Activated CD4-positive, alpha-beta T cell treated with anti-CD3 and anti-CD28 coated beads, Interleukin-10, Interleukin-2, amounts not matched to agents 100 ng/mL and 50 ng/mL, durations not matched to agents 16 hours and 8 hours (primary cell): ENCODE measurements at places on chromosomes 7 and 10.

DNA sequence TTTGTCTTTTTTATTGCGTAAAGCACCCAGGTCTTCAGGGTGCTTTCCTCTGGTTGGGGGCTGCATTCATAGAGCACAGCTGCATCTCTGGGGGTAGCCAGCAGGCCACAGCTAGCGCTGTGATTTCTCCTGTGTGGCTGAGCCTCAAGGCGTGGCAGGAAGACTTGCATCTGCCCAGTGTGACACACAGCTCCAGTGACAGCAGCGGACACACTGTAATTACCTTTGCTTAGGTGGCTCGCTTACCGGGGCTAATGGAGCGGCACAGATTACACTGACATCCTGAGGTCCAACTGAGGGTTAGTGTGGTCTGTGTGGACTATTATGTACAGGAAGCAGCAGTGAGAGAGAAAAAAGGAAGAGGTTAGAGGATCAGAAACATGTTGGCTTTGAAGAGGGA, 27.1 kb downstream of the ABCB4 start:
- DNase-seq = no peak

DNA sequence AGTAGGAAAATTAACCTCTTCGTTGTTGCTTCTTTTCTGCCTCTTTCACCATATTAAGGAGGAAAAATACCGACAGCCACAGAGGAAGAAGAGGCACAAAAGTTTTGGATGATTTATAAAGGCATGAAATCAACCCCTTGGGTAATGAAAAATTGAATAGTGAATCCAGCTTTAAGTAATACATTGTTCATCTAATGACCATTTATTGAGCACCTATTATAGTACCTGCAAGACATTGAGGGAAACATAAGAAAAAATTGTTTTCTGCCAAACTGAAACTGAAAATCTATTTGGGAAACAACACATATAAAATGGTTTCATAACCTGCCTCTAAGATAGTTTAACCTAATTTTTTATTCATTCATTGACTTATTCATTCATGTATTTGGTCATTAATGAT, 8.2 kb downstream of the ECHDC3 start:
- DNase-seq = no peak

DNA sequence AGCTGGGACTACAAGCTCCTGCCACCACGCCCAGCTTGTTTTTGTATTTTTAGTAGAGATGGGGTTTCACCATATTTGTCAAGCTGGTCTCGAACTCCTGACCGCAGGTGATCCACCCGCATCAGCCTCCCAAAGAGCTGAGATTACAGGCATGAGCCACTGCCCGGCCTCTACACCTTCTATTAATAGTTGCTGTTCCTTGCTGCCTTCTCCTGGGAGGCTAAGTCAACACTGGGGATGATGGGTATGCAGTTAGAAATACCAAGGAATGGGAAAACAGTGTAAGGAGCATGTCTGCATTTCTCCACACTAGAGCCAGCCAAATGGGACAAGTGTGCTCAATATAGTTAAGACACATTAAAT, 97.3 kb upstream of the PDLIM1 start:
- no peak for DNase-seq

DNA sequence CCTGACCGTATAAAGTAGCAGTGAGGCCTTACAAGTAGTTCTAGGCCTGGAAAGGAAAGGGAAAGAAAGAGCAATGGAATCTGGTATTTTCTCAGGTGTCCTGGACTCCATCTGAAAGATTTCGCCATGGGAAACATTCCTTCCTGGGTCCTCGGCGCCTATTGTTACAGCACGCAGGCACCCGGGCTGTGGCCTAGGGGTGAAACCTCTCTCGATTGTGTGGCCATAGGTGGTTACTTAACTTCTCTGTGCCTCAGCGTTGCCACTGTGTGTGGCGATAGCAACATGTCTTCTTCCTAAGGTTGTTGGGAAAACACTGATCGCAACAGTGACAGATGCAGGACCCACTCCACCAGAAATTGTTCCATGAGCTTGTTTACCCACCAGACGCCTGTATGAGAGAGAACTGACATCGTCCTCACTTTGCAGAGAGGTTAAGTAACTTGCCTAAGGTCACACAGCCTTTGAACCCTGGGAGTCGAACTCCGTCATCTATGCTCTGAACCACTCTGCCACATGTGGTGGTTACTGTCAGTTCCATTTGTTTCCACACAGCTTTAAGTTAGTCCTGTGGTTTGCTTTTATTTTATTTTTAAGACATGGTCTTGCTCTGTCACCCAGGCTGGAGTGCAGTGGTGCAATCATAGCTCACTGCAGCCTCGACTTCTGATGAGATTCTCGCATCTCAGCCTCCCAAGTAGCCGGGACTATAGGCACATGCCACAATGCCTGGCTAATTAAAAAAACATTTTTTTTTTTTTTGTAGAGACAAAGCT, 73.4 kb downstream of the LHPP start:
- no peak for DNase-seq

DNA sequence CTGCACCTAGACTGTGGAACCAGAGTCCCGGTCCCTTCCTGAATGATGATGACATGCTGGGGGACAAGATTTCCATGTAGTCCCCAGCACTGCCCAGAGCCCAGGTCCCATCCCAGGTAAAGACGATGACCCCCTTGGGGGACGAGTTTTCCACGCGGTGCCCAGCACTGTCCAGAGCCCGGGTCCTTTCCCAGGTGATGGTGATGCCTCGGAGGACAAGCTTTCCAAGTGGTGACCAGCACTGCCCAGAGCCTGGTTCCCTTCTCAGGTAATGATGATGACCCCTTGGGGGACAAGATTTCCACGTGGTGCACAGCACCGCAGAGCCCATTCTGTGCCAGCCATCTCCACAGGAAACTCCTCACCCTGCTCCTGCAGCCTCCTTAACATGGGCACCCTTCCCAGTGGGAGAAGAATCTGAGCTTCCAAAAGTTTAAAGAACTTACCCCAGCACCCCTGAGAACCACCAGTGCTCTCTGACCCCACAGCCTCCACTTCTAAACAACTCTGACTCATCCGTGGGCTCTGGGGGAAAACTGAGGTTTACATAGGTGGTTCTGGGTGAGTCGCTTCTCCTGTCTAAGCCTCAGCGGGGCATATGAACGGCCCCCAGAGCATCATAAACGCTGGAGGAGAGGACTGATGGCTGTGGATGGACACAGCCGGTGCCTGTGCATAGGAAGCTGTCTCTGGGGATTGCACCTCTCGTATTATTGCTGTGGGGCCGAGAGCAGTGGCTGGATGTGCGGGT, 233.2 kb downstream of the TCERG1L start:
- DNase-seq = no peak

DNA sequence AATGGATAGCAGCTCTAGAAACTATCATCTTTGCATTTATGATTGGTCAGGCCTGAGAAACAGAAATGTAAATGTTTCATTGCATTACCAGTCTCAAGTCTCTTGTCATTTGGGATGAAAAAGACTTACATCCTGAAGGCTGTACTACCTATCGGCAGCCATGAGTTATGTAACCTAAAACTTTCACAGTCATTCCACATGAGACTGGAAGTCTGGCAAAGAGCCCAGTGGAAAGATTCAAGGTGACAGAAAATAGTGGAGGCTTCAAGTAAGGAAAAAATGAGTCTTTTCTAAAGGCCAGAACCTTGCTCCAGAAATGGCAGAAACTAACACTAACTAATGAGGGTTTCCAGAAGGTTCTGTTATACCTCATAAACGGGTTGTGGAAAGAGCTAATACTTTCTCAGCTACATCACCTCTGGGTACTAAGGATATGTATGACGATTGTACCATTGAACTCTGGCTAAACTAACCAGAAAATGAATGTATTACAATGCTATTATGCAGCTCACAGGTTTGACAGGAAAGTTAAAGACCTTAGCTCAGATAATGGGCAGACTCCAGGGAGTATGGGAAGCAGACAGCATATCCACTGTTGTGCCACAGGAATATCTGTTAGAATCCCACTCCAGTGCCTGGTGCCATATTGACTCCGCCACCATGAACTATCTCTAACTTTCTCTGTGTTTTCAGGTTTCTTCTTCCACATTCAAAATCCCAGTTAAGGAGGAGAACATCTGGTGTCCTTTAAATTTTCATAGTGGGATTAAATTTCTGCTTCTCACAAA, 41.7 kb upstream of the DYNC1I1 start:
- DNase-seq = no peak
